ENCODE measurements at places on chromosomes 6 and 20.
A peak's percentile ranks its signal among the peaks of the same experiment; 100 is the strongest.

DNA sequence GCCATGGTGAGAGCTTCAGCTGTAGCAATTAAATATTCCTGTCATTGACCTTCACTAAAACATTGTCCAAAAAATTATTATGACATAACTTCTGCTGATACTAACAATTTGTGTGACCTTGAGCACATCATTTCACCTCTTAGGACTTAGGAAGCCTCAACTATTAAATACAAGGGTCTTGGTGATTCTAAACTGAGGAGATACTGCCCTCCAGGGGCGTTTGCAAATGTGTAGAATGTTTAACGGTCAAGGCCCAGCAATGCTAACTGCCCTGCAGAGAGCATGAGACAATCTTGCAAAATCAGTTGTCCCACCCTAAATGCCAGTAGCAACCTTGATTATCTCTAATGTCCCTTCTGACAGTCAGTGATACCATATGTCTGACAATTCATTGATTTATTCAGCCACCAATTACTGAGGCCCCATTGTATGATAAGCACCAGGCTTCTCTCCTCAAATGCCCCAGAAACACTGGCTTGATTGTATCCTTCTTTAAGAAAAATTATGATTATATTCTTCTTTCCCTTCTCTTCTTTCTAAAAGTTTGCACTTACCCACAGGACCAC lies 284.1 kb upstream of the PLN start:
- DNase-seq = no peak

- DNase-seq = peak; percentile 58
Observed at GRCh38 chr6:42224222-42225028, 6.8 kb upstream of the MRPS10 start.

GRCh38 chr6:79574630-79575225 lies 37.5 kb upstream of the LCA5 start:
- DNase-seq = peak; percentile 66

DNA sequence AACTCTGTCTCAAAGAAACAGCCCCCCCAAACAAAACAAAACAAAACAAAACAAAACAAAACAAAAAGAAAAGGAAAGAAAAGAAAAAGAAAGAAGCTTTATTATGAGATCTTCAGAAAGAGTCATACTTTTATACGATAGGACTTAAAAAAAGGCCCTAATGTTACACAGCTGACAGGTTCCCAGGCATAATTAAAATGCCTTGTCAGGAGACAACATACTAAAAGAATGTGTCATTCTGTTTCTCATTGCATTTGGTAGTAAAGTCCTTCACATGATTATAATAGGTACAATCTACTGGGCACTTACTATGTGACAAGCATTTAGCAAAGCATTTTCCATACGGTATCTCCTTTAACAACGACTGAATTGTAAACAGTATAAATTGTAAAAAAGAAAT lies 36.4 kb upstream of the RPN2 start:
- peak; percentile 26 for DNase-seq

- DNase-seq = no peak
Observed at GRCh38 chr6:6812427-6812826, 223.9 kb downstream of the LY86 start.

GRCh38 chr6:144607998-144608735 lies 323.0 kb downstream of the UTRN start:
- DNase-seq = no peak

GRCh38 chr6:32129297-32130088 lies 595 bp downstream of the FKBPL start:
- no peak for DNase-seq

GRCh38 chr6:44806656-44807055 lies 419.1 kb downstream of the CDC5L start:
- DNase-seq = peak; percentile 29

DNA sequence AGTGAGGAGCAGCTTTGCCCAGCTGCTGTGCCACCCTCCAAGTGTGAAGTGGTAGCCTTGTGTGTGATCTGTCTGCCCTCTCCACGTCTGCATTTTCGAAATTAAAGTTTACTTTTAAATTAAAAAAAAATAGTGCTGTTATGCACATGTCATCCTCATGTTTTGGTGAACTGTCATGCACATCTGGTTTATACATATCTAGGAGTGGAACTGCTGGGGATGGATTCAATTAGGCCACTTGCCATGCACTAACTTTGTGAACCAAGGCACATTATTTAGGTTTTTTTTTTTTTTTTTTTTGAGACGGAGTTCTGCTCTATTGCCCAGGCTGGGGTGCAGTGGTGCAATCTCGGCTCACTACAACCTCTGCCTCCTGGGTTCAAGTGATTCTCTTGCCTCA lies 3.6 kb downstream of the GTSF1L start:
- no peak for DNase-seq

GRCh38 chr6:83153883-83154521 lies 39.1 kb downstream of the PGM3 start:
- DNase-seq = no peak

DNA sequence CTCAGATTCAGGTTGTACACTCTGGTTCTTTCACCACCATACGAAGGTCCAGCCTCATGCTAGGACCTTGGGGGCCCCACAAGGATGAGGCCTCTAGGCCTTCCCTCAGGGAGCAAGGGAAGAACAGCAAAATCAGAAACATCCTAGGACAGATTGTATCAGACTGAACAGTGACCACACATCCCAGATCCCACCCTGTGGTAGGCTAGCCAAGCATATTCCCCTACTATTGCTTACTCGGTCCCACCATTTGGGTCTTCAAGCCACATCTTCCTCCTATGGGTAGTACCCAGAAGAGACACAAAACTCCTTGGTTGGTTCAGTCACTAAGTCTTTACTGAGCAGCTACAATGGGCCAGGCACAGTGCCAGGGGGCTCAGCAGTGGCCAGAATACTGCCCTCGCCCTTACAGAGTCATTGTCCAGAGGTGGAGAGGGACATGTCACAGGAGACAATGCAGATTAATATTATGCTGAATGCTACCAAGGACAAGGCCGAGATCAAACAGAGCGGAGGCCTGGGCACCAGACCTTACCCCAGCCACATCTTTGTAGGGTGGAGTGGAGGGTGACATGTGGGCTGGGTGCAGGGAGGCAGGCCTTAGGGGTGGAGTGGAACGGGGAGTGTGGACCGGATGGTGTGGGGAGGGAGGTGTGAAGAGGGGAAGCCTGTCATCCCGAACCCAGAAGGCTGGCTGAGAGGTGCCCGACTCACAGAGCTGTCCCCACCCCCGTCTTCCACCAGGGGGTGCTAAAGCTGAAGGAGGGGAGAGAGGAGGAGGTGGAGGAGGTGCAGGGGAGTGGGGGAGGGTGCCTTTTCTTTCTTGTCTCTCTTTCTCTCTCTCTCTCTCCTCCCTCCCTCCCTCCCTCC lies 6.8 kb upstream of the MAPK13 start:
- DNase-seq = peak; percentile 77

- DNase-seq = peak; percentile 73
Observed at GRCh38 chr20:19775353-19776253, 17.5 kb downstream of the RIN2 start.

GRCh38 chr6:9225441-9225871 lies 790.1 kb upstream of the SLC35B3 start:
- DNase-seq = peak; percentile 42

GRCh38 chr20:40815156-40816038 lies 126.4 kb upstream of the MAFB start:
- DNase-seq = no peak

GRCh38 chr6:163387317-163387716 lies 27.2 kb upstream of the QKI start:
- no peak for DNase-seq

- DNase-seq = peak; percentile 25
Observed at GRCh38 chr6:41785689-41786450, 1.6 kb upstream of the TOMM6 start.

DNA sequence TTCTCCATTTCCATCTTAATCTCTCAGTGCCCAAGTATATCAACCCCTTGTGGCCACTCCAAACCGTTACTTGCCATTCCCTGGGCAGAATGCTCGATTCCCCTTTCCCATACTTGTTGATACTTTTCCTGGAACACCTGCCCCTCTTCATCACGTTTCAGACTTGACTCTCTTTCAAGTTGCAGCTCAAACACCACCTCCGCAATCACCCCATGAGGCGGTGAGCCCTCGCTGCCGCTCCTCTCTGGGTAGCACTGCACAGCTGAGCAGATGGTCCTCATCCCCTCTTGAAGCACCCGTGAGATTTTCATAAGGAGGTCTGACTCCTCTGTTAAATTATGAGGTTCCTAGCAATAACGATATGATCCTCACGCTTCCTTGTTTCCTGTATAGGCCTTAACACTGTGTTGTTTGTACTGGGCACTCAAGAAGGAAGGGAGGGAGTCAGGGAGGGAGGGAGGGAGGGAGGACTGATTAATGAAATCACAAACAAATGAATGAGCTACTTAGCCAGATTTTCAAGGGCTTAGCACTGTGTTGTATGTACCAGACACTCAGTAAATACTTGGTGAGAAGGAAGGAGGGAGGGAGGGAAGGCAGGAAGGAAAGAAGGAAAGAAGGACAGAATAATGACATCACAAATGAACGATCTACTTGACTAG lies 8.0 kb upstream of the UQCC2 start:
- no peak for DNase-seq

GRCh38 chr6:44925100-44925739 lies 402.9 kb upstream of the RUNX2 start:
- DNase-seq = peak; percentile 6
